ENCODE measurements at places on chromosomes 12 and 14.

- no peak for DNase-seq
Observed at GRCh38 chr14:70448633-70449340, 3.2 kb upstream of the ADAM21 start.

DNA sequence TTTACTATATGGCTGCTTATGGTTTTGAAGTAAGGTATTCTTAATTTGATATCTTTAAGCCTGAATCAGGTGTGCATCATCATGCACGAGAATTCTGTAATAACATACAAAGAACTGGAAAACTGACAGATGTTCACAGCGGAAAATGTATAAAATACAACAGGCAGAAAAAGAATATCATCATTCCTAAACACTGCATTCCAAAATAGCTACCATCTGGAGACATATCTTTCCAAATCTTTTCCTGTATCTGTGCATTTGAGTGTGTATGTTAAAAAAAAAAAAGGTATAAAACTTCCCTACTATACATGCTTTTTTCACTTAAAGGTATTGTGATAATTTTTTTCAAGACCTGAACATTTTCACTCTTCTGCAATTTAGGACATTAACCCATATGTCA lies 13.7 kb downstream of the PTPRO start:
- DNase-seq, result no peak

GRCh38 chr14:26722258-26722657 lies 124.4 kb upstream of the NOVA1 start:
- DNase-seq, result no peak

- DNase-seq, result no peak
Observed at GRCh38 chr12:53670308-53670707, 5.6 kb downstream of the ATP5MC2 start.

DNA sequence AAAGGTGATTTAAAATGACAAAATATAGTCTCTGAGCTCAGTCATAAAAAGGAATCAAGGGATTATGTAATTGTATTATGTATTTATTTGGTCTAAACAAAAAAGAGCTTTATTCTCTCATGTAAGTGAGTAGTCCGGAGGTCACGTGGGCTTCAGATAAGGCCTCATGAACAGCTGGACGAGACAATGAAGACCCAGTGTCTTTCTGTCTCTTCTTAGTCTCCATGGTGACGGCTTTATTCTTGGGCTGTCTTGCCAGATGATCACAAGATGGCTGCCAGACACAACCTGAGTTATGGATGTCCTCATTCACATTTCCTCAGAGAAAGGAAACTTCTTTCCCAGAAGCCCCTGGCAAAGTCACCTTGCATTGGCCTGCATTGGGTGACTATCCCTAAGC lies 98.6 kb downstream of the ARF6 start:
- no peak for DNase-seq

DNA sequence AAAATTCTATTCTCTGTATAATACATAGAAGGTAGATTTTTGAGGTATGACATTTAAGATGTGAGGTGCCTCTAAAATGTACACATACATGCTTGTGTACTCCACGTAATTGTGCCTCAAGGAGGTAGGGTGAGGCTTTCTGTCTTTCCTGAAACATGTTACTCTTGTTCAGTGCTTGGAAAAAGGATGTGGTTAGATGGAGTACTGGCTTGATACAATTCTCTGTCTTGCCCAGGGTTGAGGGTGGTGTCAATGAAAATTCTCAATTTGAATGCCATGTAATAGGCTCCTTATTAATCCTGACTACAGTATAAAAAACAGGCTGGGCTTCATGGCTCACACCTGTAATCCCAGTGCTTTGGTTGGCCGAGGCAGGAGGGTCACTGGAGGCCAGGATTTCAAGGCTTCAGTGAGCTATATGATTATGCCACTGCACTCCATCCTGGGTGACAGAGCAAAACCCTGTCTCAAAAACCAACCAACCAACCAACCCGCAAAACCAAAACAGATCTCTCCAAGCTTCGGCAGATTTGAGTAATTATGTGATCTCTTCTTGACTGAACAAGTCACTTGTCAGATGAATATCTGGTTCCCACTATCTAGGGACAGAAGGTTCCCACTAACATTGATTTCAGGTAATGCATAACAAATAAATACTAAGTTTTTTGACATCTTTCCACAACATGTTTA lies 41.6 kb downstream of the RCOR1 start:
- DNase-seq, result no peak

DNA sequence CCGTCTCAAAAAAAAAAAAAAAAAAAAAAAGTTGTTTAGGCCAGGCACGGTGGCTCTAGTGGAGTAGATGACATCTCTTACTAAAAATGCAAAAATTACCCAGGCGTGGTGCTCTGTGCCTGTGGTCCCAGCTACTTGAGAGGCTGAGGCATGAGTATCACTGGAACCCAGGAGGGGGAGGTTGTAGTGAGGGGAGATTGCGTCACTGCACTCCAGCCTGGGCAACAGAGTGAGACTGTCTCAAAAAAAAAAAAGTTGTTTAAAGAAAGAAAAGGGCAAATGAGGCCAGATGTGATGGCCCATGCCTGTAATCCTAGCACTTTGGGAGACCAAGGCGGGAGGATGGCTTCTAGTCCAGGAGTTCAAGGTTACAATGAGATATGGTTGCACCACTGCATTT lies 36.6 kb upstream of the SPPL3 start:
- DNase-seq, result no peak

- DNase-seq, result no peak
Observed at GRCh38 chr12:64745980-64746379, 13.2 kb downstream of the GNS start.

DNA sequence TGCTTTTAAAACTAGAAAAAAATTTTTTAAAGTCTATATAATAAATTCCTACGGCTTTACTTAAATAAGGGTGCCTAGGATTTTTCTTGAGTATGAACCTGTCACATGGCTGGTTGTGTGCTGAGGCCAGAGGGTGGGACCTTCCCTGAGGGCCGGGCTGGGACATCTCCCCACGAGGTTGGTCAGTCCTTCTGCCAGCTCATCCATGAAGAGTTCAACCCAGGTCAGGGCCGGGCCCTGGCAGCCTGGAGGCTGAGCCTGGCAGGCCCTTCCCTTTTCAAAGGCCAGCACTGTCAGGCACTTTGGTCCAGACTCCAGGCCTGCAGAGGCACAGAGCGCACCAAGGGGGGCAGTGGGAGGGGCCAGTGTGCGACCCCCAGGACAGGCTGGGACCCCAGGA lies 31.7 kb downstream of the TNFAIP2 start:
- DNase-seq, result no peak

All from NCI-H1930 (cell line).